Fibroblast of mammary gland (primary cell): ENCODE measurements at places on chromosomes 5 and 9.

DNA sequence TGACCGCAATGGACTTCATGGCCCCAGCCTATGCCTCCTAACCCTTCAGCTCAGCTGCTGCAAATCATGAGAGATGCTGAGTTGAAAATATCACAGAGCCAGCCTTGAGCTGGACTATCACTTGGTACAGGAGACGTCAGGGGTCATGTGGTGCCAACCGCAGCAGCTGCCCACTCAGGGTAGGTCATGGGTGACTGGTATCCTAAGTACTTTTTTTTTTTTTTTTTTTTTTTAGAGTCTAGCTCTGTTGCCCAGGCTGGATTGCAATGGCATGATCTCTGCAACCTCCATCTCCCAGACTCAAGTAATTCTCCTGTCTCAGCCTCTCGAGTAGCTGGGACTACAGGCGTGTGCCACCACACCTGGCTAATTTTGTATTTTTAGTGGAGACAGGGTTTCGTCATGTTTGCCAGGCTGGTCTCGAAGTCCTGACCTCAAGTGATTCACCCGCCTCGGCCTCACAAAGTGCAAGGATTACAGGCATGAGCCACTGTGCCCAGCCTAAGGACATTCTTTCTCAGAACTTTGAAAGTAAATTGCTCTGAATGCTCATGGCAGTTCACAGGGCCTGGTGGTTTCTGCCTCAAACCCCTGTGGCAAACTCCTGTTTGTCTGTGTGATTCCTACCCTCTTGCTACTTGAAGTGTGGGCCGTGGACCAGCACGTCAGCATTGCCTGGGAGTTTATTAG, 21.3 kb downstream of the WWC1 start:
- peak; percentile 23 for DNase-seq

DNA sequence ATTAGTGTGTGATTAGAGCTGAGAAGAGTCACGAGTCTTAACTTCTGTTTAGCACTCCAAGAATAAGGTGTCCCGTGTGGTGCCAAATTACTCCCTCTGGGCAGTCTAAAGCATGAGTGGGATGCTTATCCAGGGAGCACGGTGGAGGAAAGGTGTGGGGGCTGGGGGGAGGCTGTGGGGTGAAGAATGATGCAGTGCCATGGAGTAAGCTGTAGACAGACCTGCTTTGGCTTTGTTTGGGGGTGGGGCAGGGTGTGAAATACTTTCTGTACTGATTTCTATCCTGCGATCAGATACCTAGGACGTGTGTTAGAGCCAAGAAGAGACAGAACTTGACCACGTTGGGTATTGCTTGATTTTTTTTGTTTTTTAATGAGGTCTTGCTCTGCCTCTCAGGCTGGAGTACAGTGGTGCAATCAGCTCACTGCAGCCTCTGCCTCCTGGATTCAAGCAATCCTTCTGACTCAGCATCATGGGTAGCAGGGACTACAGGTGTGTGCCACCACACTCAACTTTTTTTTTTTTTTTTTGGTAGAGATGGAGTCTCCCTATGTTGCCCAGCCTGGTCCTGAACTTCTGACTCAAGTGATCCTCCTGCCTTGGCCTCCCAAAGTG, 232.8 kb downstream of the MAN2A1 start:
- no peak for DNase-seq

DNA sequence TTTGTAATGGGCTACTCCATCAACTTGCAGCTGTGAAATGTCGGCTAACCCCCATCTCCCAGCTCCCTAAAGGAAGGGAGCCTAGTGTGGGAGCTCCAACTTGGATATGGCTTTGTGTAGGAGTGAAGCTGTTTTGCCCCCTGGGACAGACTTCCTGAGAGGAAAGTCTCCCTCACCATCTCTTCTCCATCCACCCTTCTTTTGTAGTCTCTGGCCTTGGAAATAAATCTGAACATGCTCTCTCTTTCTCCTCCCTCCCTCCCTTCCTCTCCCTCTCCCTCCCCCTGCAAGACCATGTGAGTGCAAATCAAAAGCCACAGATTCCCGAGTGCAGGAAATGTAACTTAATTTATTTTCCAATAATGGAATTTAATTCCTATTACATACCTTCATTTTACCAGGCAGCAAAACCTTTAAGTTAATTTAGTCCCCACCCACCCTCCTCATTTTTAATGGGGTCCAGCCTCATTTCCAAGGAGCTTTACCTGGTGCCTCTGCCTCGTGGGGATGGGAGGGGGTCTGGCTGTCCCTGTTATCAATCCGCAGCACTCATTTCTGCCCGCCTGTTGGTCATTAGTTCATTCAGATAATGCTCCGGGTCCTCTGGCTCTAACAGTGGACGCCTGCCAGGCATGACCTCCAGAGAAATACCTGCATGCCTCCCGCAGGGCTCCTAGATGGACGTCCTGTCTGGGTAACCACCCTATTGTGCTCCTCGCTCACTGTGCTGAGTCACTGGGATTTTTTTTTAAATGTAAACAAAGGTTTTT, 122.9 kb upstream of the TAF11L2 start:
- peak; percentile 13 for DNase-seq

DNA sequence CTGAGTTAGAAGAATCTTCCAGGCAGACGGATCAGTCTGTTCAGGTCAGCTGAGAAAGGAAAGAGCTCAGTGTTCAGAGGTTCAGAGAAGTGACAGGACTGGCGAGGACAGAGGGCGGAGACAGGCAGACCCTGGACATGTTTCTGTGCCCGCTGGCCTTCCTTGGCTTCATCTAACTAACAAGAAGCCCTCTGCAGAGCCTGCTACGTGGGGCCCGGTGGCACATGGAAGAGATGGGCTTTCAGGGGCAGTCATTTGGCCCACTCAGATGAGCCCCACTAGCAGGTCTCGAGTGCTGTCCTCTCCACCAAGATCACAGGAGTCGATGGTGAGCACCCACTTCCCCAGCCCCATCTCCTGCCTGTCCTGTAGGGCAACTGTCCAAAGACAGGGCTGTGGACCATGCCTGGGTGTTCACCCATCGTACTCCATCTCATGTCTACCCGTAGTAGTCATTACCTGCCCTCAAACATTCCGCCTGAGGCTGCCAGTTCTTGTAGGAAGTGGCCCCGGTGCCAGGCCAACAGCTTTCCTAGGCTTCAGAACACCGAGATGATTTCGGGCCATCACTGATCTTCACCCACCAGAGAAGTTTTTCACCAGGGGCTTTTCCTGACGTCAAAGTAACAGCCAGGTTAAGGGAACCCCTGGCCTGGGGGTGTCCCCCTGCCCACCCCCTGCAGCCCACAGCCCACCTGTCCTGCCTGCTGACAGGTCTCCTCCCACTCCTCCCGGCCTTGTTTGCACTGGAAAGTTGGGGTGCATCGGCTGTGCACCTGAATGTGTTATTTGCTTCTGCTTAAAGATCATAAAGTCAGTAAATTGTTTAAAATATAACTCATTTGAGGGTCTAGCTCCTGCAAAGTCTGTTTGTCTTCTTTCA, 14.0 kb downstream of the IRX2 start:
- no peak for DNase-seq

GRCh38 chr5:114948363-114948762, 221.3 kb downstream of the TRIM36 start:
- DNase-seq, result no peak

DNA sequence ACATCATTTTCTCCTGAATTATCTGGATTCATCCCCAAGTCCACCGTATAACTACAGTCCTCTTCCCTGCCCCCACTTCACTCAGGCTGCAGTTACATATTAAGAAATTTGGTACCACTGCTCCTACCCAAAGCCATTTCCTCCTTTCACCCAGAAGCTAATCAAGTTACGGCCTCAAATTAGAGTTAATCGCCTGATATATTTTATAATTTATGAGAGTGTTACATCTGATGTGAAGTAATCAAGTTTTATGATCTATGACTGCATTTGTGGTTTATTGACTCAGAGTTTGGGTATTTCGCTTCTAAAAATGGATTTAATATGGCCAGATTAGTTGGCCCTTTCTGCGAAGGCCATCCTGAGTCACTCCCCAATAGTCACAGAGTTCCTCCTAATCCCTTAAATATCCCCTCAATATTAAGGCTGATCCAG, 223.6 kb upstream of the KIF2A start:
- DNase-seq, result peak; percentile 57

GRCh38 chr5:142610176-142611001, 75.5 kb downstream of the FGF1 start:
- no peak for DNase-seq

DNA sequence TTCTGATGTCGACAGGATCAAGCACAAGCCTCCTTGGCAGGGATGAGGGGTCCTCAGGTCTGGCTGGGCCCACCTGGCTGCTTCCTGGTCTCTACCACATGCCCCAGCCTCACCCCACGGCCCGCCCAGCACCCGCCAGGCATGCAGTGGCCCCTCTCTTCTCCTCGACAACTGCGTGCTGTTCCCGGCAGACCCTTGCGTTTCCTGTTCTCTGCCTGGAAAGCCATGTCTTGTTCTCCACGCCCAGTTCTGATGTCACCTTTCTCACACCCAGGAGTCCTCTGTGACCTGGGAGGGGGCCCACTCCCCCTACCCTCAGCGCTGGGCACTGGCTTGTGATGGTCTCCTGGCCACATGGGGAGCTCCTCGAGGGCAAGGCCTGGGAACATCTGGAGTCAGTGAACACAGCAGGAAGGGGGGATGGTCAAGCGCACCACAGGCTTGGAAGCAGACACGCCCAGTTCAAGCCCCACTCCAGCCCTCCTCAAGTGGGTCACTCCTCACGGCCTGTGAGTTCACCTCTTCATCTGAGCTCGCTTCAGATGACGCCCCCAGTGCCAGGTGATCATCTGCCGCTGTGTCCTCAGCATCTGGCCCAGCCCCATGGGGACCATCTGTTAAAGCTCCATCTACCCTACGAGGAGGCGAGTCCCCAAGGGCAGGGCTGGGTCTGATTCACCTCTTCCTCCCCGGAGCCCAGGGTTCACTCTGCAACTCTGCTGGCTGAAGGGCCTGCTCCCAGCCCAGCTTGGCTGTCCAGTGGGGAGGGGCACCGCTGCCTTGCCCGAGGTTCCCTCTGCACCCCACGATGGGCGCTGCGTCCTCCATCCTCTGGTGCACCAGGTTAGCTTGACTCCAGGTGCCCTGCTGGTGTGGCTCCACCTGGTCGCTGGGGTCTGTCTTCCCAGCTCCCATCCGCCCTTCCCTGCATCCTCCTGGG, 133.2 kb upstream of the PHYKPL start:
- no peak for DNase-seq

- no peak for DNase-seq
Measured at GRCh38 chr9:31790720-31791119, 593.7 kb upstream of the ACO1 start.

- no peak for DNase-seq
Measured at GRCh38 chr9:136204838-136205706, at the start of gene LHX3. LHX3 (minus strand) TSS chr9:136205128; CDS start chr9:136205012, 116 bp downstream.

- no peak for DNase-seq
Measured at GRCh38 chr9:14399756-14400657, 86.1 kb upstream of the NFIB start.

- peak; percentile 0 for DNase-seq
Measured at GRCh38 chr5:2223303-2223702, 340.6 kb upstream of the IRX4 start.

DNA sequence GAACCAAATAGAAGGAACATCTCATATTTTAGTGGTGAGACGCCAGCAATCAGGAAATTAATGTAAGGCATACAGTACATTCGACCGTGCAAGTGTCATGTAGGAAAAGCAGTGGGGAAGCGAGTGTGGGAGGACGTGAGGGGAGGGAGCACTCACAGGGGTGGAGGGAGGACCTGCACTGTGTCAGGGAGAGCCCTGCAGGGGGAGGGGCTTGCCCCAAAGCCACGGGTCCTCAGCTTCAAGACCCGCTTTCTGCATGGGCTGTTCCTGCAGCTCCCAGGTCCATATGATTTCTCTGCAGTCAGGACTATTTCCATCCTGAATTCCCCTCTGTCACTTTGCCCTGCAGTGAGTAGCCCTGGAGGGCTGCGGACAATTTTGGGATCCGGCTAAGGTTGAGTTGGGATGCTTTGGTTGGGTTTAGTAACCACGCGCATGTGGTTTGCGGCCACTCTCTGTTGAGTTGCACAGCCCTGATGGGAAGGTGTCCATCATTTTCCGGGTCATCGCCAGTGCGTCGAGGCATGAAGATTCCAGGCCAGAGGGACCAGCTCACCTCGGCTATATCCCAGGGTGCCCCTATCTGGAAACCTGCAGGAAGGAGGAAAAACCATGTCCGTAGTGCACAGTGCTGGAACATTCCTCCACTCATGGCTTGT, 61.9 kb downstream of the IRX1 start:
- no peak for DNase-seq

- DNase-seq, result no peak
Measured at GRCh38 chr9:21991072-21991959, 2.9 kb downstream of the CDKN2A start.

DNA sequence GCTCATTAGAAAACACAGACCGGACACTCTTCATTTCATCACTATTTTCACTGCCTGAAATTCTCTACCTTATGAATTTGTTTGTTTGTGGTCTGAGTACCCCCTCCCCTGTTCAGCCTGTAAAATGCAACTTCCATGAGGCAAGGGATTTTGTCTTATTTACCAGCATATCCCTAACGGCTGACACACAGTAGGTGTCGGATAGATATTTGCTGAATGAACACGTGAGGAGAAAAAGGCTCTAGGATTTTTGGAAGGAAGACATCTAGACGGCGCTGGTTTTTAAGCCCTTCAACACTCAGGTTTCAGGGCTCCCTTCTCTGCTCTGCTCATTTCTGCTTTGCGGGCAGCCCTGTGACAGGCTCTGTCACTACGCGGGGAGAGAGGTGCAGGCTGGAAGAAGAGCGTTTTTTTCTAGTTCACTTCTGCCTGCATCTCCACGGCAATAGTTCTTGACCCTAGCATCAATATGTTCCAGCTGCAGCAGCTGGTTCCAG, 41.0 kb downstream of the KCNMB1 start:
- peak; percentile 23 for DNase-seq

DNA sequence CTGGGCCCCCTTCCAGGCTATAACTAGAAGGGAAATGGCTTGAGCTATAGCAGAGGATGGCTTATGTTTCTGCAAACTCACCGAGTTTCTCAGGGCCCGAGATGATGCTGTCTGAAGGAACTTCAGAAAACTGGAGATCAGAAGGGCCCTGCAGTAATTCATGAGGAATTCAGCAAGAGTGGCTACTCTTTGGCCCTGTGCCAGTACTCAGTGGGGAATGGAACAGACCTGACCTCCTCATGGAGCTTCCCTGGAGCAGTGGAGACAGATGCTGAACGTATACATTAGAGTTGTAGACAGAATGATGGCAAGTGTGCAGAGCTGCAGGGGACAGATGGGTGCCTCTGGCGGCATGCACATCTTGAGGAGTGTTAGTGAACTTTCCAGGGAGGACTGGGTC, 17.3 kb upstream of the SMIM32 start:
- DNase-seq, result no peak

GRCh38 chr9:88077071-88077617, 61.1 kb downstream of the SPATA31C2 start:
- no peak for DNase-seq

GRCh38 chr5:73286896-73287295, 113.9 kb downstream of the TMEM174 start:
- DNase-seq, result no peak

GRCh38 chr5:54442271-54442670, 13.2 kb upstream of the HSPB3 start:
- no peak for DNase-seq
